ENCODE measurements at places on chromosomes 4 and X. TPM values are rescaled to one million over a fixed set of nuclear protein-coding genes. Genes with fewer than 3 reads are reported as not detected.

Gene EOLA2
- total RNA-seq, result 53.3 TPM

Gene NEXMIF
- 2.4 TPM for total RNA-seq

Gene CFAP99
- total RNA-seq, result not detected

Gene TLR8
- 0.89 TPM for total RNA-seq

Gene CT45A6
- total RNA-seq, result not detected

Gene ADH1A
- total RNA-seq, result not detected

Gene SRPX2
- 89.0 TPM for total RNA-seq

Gene LGI2
- 1.5 TPM for total RNA-seq

Gene HSD17B13
- total RNA-seq, result 0.31 TPM

Gene ZFP92
- 1.1 TPM for total RNA-seq

- no peak for DNase-seq
Measured at GRCh38 chrX:73076838-73077237, 2.5 kb downstream of the PABPC1L2A start.

GRCh38 chr4:96063639-96064038, 223.7 kb downstream of the PDHA2 start:
- DNase-seq, result no peak

DNA sequence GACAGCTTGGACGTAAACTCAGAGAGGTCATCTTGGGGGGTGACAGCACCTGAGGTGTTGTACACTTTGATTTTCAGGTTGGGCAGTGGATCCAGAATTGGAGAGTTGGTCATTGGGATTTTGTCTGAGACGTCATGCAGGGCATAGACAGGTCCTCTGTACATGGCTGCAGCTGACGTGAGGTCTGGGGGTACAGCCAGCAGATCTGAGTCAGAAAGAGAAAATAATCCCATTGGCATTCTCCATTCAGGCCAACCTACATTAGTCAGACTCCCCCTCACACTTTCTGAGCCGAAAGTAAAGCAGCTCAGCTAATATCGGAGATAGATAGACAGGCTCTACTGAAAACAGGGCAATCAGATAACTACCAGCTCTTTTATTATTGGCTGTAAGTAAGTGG, 329.7 kb downstream of the UNC5C start:
- DNase-seq, result no peak

- DNase-seq, result no peak
Measured at GRCh38 chr4:95288552-95288951, 260.2 kb downstream of the UNC5C start.

DNA sequence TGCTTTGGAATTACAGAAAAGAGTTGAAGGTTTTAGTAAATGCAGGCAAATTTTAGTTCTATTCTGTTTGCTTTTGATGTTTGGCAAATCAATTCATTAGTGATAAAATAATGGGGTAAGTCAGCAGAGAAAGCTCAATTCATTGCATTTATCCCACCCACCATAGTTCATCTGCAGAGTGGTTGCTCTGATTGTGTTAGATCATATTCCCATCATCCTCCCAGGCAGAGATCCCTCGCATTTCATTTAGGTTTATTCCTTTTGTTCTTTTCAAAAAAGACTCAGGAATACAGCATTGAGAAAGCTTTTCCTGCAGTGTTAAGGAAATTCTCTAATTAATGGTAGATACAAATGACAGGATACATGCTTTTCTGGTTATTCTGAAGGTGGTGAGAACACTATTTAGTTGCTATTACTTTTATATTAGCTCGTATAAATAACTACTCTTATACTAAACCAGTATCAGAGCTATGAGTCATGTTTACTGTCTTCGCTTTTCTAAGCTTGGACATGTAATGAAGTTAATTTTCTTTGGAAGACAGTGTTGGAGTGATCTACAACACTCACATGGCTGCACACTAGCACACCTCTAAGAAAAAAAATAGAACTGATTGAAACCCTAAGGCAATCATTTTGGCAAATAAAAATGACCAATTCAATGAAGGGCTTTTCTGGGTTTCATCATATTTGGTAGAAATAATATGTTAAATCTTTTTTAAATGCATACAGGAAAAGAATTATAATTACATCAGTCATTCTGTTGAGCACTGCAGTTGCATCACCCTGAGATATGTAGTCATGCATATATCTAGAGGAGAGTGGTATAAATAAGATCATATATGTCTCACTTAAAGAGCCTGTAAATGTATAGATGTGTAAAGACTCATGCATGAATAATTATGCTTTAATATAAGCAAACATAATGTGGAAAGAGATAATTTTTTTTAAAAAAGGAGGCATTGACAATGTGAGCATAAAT, 351.6 kb downstream of the PCDH7 start:
- no peak for DNase-seq

DNA sequence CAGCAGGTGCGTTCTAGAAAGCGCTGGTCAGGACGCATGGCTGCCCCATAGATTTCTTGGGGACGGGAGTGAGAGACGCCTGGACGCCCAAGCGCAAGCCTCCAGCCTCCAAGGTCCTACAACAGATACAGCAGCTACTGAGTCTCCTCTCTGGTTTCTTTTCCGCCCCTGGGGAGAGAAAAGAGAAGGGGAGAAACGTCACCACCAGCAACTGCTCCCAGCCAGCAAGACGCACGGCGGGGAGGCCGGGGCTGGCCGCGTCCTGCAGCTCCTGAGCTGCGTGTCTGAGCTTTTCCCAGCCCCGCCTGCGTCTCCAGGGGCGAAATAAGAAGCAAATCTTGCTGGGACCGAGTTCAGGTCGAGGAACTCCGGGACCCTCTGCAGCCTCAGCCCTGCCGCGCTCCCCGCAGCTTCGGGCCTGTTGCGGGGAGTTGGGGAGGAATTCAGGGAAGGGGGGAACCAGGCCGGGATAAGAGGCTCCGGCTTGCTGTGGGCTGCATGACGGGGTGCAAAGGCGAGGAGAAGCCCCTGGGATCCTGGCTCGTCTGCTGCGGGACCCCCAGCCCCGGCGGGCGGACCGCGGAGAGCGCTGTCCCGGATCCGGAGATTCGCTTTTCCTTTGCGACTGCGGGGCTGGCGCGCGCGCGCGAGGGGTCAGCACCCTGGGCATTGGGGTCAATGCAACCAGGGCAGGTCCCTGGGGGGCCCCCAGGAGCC, 6.8 kb upstream of the SHOX start:
- DNase-seq, result peak; percentile 22

DNA sequence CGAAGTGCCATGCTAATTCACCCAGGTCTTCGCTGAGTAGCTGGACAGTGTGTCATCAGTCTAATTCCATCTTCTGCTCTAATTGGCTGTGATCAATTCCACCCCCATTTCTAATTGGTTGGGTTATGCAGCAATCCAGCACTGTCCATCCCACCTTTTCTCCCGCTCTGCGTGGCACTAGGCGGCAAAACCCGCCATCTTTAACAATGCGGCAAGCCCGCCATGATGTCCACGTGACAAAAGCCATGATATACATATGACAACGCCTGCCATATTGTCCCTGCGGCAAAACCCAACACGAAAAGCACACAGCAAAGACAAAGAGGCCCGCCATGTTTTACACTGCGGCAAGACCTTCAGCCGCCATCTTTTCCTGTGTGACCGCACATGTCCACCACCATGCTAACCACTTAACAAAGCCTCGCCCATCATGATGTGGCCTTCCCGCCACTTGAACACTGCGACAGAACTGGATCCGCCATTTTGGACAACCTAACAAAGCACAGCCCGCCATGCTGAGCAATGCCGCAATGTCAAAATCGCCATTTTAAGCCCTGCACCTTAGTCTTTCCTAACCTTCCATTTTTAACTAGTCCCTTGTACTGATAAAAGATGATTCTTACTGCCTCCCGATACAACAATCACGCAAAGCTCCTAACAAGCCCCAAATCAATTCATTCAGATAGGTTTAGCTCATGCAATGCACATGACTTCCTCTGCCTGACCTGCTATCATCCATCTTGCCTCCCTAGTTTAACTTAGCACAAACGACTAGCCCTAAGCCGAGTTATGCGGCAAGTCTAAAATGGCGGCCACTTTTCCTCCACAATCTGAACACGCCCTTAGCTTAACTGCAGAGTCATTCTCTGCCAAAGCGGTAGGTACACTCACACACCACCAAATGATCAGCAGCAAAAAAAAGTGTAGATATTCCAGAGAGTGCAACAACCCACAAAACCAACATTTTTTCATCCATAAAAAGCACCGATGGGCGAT, 288.3 kb downstream of the CHIC1 start:
- DNase-seq, result peak; percentile 91

- no peak for DNase-seq
Measured at GRCh38 chr4:173076903-173077634, 91.5 kb upstream of the GALNT7 start.

DNA sequence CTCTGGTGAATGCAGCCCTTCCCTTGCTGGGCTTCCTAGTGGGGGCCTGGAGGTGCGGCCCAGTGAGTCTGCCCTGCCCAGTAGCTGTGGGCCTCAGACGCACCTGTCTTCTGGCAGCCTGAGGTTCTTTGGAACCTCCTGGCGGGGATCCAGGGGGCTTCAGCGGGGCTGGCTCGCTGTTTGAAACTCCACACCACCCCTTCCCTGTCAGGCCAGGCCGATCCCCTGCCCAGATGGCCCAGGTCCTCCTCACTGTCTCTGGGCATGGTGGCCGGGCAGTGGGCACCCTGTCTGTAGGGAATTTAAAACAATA, 10.7 kb upstream of the NKX1-1 start:
- no peak for DNase-seq

DNA sequence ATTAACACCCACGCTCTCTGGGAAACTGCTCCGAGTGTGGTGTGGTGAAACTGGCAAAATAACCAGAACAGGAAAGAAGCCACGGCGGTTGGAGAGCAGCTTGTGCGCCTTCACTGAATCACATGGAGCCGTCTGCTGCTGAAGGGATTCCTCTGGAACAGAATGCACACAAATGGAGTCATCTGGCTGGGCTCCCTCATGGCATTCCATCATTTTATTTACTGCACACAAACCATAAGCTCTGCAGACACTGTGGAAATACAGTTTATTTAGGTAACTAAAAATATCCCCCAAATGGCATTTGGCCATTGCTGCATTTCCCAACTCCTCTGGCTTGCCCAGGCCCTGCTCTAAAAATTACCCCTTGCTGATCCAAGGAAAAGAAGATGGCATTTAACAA, 187.0 kb upstream of the S100G start:
- no peak for DNase-seq

- no peak for DNase-seq
Measured at GRCh38 chrX:44227991-44228390, 115.5 kb downstream of the EFHC2 start.

DNA sequence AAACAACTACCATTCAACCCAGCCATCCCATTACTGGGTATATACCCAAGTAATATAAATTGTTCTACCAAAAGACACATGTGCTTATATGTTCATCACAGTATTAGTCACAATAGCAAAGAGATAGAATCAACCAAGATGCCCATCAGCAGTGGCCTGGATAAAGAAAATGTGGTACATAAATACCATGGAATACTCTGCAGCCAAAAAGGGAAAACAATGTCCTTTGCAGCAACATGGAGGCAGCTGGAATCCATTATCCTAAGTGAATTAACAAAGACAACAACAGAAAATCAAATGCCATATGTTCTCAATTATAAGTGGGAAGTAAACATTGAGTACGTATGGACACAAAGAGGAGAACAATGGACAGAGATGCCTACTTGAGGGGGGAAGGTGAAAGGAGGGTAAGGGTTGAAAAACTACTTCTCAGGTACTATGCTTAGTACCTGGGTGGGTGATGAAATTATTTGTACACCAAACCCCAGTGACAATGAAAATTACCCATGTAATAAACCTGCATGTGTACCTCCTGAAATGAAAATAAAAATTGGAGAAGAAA, 632.1 kb upstream of the AADAT start:
- DNase-seq, result no peak

- DNase-seq, result no peak
Measured at GRCh38 chr4:40199999-40200874, 3.4 kb downstream of the RHOH start.

DNA sequence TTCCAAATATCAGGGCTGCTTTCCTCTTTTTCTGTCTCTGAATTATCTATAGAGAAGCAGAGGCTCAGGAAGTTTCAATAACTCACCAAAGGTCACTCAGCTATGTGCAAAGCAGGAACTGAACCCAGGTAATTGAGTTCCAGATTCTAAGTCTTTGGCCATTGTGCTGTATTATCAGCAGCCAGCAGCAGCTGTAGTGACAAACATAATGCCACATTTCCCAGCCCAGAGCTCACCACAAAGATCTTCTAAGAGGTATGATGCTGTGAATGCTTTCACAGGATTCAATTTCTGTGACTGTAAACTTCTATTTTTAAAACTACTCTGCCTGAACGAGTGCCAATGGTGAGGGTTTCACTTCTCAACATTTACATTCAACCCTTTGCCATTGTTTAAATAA, 56.4 kb downstream of the SPOCK3 start:
- DNase-seq, result no peak

DNA sequence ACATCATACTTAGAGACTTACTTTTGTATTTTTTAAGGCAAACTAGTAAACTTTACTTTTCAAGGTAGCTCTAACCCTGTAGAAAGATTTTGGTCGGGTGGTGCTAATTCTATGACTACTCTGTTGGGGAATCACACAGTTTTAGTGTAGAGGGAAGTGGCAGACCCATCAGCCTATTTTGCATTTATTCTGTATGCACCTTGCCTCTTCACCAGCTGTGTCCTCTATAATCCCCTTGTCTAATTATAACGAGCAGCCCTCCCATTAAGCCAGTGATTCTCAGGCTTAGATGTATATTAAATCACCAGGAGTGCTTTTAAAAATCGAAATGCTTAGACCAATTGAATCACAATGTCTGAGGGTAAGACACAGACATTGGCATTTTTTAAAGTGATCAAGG, 78.1 kb downstream of the GALNT7 start:
- DNase-seq, result no peak
